ENCODE measurements at places on chromosomes 12 and 14. TPM values are rescaled to one million over a fixed set of nuclear protein-coding genes. Genes with fewer than 3 reads are reported as not detected.

PRPH gene
- total RNA-seq, result not detected

TMEM119 gene
- 0.94 TPM for total RNA-seq

AMIGO2 gene
- 1.2 TPM for total RNA-seq

MYF6 gene
- total RNA-seq, result not detected

FOXA1 gene
- total RNA-seq, result 0.39 TPM

KLRF1 gene
- not detected for total RNA-seq

AICDA gene
- not detected for total RNA-seq

HVCN1 gene
- 4.1 TPM for total RNA-seq

SLCO1B3 gene
- not detected for total RNA-seq

LALBA gene
- not detected for total RNA-seq

GLT1D1 gene
- not detected for total RNA-seq

KLHL33 gene
- total RNA-seq, result 0.34 TPM

IFNG gene
- total RNA-seq, result not detected

PIK3C2G gene
- 0.25 TPM for total RNA-seq

FERMT2 gene
- 115 TPM for total RNA-seq

Data from mammary microvascular endothelial cell (primary cell).